Posterior vena cava (tissue), 2 donors: ENCODE measurements at places on chromosomes 13 and 19.

- no peak for DNase-seq
Observed at GRCh38 chr13:96181911-96182310, 92.0 kb downstream of the HS6ST3 start.

DNA sequence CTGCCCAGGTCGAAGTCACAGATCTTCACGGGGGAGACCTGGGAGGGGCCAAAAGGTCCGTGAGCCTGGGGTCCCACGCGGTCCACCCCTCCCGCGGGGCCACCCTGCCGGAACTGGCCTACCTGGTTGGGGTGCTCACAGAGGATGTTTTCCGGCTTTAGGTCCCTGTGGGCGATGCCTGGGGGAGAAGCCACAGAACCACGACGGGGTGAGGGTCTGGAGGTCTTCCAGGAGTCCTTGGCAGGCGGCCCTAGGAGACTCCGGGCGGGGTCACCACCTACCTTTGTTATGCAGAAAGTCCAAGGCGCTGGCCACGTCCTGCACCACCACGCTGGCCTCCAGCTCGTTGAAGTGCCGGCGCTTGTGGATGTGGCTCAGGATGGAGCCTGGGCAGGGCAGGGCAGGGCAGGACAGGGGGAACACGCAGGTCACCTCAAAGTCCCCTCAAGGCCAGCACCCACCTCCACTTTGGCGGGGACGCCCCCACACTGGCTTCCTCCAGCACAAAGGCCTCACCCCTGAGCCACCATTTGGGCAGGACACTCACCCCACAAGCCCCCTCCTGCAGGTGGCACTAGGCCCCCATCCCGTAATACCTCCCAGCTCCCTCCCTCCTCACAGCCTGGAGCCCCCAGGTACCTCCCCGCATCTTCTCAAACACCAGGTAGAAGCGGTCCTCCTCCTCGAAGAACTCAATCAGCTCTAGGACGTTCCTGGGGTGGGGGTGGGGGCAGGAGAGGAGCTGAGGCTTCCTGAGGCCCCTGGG, 8.4 kb downstream of the MKNK2 start:
- no peak for DNase-seq

DNA sequence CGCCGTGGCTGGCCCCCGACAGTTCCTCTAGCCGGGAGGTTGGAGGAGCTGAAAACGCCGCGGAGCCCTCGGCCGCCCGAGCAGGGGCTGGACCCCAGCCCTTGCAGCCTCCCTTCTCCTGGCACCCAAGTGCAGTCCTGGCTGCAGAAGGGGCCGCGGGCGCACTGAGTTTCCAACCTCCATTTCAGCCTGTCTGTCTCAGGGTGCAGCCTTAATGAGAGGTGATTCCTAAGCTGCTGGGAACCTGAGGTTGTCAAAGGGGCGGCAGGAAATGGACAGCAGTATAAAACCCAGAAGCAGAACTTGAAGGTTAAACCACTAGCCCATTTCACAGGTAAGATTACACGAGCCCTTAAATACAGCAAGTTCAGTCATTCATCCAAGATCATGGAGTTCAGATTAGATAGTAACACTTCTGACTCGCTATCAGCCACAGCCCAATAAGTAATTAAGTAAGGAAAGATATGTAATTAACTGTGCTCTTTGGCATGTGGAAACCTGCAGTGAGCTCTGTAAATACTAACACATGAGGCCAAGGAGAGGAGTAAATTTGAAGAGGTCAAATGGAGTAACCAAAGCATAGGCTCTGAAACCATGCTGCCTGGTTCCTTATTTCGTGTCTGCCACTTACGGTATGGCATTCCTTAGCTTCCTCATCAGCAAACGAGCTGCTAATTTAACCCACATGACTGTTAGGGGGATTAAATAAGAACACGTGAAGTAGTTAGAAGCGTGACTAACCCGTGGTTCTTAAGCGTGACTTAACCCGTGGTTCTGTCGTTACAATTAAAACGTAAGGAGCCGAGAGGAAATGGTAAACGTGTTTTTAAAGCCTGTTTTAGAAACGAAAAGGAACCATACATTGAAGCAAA, 686 bp downstream of the SETDB2 start:
- DNase-seq, result no peak

DNA sequence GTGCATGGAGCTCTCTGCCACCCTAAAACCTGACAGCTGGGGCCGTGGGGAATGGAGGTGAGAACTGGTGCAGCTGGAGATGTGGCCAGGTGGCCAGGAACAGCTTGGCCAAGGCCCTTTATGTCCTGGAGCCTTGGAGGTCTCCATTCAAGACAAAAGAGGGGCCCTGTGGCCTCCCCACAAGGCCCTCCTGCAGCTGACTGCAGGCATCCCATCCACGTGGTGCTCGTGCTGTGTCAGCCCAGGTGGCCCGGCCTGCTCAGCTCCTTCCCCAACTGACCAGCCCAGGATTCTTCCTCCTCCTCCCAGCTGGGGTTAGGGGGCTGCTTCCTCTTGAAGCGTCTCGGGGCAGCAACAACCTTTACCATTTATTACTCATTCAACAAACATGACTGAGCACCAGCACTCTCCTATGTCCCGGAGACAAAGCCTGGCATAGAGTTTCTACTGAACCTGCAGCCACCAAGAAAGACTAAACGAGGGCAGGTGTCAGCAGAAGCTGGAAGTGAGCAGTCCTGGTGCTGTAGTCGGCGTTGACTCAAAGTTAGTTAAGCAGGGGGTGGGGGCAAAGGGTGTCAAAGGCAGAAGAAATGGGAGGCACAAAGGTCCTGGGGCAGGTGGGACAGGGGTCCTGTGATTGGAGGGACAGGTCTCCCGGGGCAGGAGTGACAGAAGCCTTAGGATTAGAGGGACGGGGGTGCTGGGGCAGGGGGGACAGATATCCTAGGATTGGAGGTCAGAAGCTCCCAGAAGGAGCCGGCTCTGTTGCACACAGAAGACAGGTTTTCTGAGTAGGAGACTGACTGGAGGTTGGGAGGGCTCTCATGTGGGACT, 23.3 kb upstream of the C13orf46 start:
- DNase-seq, result peak; percentile 67

DNA sequence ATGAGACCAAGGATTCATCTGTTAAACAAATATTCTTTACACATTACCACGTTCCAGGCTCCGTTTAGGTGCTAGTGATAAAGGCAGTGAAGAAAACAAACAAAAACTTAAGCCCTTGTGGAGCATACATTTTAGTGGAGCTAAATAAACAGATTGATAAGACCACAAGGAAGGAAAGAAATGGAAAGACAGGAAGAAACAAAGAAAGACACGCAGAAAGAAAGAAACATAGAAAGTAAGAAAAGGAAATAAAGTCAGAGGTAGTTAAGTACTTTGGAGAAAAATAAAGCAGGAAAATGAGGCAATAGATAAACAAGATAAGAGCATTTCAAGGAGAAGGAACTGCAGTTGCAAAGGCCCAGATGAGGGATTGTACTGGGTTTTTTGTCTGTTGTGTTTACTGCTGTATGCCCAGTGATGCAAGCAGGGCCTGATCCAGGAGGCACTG, 998 bp downstream of the NFKBIB start:
- DNase-seq, result no peak

DNA sequence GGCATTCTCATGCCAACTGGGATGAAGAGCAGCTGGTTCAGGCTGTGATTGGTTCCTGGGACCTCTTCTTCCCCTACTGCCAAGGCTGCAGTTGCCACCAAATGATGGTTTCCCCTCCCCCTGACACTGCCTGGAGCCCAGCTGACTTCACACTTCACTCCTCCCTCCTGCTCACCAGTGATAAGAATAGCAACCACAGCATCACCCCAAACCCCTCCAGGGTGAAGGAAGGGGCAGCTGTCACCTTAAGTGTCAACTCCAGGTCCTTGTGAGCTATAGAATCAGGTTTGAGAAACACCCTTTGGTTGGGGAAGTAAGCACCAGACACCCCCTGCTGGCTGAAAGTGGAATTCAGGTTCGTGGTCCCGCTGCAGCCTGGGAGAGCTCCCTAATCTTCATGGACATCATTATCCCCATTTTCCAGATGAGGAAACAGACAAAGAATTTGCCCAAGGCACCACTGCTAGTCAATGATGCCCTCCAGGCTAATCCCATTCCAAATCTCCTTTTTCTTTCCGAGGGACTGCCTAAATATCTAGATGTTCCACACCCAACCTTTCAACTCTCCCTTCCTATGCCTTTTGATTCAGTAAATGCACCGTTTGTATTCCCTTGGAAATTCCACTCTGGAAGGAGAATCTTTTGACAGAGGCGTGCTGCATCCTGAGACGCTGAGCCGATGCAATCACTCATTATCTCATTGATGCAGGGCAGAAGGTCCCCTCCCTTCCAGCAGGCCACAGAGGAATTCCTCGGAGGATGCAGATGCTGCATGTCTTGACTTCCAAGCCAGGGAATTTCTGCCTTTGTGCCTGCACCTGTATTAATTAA, 50.6 kb upstream of the UQCRFS1 start:
- no peak for DNase-seq

DNA sequence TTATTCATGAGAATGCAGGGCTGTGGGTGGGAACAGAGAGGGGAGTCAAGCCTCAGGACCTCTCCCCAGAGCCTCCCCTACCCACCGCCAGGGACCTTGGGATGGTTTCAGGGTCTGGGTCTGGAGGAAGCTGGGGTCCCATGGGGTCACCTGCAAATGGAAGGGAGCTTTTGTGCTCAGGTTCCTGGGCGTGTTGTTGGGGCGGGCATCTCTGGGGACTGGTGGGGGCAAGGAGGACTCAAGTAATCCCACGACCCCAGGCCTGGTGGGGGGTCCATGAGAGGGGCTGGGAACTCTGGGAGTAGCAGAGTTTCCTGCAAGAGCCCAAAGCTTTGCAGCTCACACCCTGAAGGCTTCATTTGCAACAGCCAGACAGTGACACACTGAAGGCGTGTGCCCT, 60.2 kb downstream of the UNC13A start:
- no peak for DNase-seq

DNA sequence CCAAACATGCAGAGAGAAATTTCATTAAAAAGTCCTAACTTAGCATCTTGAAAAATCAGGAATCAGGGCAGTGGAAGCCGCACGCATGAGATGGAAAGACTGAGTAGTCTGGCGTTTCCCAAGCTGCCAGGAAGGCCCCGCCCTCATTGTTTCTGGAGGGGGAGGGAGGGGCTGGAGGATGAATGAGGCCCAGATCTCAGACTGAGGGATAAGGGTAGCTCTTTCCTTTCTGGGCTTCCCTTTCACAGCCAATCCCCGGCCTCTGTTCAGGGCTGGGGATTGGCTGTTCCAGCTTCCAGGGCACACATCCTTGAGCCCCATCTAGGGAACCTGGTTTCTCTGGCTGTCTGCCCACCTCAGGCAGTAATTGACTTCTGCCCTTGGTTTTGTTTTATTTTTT, 7.3 kb downstream of the C19orf53 start:
- peak; percentile 93 for DNase-seq

- no peak for DNase-seq
Observed at GRCh38 chr19:20367811-20368294, 197.7 kb downstream of the ZNF737 start.
